ENCODE measurements at places on chromosomes 13 and 19.

- DNase-seq, result no peak
Observed at GRCh38 chr13:62482351-62482750, 1066.7 kb upstream of the PCDH20 start.

DNA sequence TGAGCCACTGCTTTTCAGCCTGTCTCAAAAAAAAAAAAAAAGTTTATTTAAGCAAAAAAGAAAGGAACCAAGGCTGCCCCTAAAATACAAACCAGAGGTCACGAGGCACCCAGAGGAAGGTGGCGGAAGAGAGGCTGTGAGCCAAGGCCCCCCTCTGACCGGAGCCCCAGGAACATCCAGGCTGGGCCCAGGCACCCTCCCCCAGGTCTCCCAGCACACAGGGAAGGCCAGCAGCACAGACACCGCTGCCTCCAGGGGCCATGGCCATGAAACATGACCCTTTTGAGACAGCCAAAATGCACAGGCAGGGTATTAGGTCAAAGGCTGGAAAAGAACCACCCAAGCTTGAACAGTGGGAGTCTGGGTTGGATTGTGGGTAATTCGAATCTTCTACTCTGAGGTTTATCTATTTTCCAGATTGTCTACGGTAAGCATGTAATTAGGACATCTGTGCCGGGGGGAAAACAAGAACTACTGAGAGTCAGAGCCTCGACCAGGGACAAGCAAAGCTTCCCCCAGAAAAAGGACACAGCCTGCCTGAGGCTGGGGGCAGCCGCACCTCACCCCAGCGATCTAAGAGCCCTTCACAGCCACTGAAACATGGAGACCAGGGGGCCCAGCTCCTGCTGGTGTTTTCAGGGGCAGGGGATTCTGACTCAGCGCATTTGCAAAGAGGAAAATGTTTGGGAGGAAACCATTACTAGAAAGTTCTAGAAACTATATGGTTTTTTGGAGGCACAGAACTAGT is 8.4 kb downstream of the PEX11G start:
- no peak for DNase-seq

- peak; percentile 37 for DNase-seq
Observed at GRCh38 chr13:49731766-49732165, 40.5 kb upstream of the EBPL start.

DNA sequence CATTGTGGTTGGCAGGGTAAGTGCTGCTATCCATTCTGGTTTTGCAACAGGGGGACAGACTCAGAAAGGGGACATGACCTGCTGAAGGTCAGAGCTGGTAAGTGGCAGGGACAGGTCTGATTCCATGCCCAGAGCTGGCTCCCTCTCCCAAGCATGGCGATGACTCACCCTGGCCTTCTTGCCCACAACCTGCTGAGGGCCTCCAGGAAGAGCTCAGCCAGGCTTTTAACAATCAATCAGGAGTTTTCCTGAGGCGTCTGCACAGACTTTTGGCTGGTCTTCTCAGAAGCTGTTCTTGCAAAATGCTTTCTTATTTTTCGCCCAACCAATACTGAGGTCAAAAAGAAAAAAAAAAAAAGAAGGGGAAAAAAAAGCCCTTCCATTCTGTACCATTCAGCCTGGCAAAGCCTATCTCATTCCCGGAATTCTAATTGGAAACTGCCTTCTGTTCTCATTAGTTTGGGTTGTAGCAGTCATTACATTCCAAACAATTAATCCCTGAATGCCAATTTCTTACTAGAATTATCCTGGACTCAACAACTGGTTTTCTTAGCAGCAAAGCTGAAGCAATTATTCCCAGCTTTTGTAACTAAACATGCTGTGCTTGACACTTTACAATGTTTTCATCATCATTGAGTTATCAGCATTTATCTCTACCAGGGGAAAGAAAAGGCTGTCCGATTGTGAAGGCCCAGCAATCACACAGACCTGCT is 17.7 kb downstream of the SIAH3 start:
- DNase-seq, result peak; percentile 16

GRCh38 chr19:18401580-18402112 is 4.2 kb upstream of the LRRC25 start:
- no peak for DNase-seq

DNA sequence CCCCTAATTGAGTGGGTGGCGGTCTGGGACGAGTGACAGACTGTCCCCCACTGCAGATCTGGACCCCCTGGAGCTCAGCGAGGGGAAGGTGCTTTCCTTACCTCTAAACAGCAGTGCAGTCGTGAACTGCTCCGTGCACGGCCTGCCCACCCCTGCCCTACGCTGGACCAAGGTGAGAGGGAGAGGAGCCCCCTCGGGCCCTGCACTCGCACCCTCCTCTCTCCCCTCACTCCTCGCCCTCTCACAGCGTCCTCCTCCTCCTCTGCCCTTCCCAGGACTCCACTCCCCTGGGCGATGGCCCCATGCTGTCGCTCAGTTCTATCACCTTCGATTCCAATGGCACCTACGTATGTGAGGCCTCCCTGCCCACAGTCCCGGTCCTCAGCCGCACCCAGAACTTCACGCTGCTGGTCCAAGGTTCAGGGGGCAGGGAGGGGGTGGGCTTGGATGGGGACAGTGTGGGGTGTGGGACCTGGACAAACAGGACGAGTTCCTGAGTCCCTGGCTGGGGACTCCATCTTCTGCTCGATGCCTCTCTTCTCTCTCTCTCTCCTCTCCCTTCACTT is 9.6 kb downstream of the BCAM start:
- DNase-seq, result no peak

GRCh38 chr19:12994701-12995595 is at the start of gene NFIX:
Gene NFIX, plus strand, starts transcription at chr19:12995475. Its CDS starts 363 bp downstream, at chr19:12995838.
- no peak for DNase-seq

DNA sequence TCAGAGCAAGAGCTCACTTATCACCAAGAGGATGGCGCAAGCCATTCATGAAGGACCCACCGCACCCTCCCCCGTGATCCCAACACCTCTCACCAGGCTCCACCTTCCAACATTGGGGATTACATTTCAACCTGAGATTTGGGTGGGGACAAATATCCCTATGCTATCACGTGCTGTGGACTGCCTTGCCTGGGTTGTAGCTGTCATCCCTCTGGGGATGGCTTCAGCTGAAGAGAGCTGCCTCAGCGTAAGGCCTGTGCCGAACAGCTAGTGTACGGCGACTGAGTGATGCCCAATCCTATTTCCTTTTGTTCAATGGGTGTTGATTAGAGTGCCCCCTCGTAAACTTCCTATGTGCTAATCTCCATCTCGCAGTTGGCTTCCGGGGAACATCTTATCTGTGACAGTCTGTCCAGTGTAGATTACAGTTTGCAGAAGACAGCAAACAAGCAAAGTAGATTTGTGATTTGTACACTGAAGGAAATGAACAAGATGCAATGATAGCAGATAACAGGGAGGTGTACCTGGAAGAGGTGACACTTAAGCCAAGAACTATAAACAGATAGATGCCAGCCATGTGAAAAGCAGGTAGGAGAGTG is 11.8 kb upstream of the RCBTB1 start:
- no peak for DNase-seq

DNA sequence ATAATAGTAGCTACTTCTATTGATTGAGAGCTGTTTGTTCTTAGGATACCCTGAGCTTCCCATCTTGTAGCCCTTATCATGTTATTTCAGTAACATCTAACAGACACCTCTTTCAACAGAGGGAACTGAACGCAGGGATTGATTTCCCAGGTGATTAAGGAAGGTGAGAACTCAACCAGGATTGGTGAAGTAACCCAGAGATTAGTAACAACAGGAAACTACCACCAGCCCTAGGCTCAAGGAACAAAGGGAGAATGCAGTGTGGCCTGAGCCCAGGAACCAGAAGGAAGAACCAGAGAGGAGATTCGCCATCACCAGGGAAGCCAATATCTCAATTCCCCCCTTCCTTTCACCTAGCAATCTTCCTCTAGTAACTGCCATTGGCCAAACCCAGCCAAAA is 8.5 kb downstream of the DHRS12 start:
- no peak for DNase-seq

GRCh38 chr13:21237081-21237480 is 60.6 kb downstream of the MRPL57 start:
- DNase-seq, result no peak

- no peak for DNase-seq
Observed at GRCh38 chr19:45179072-45179891, 698 bp downstream of the BLOC1S3 start.

All from GM04503 (cell line).